ENCODE measurements at places on chromosomes 11 and 22.

DNA sequence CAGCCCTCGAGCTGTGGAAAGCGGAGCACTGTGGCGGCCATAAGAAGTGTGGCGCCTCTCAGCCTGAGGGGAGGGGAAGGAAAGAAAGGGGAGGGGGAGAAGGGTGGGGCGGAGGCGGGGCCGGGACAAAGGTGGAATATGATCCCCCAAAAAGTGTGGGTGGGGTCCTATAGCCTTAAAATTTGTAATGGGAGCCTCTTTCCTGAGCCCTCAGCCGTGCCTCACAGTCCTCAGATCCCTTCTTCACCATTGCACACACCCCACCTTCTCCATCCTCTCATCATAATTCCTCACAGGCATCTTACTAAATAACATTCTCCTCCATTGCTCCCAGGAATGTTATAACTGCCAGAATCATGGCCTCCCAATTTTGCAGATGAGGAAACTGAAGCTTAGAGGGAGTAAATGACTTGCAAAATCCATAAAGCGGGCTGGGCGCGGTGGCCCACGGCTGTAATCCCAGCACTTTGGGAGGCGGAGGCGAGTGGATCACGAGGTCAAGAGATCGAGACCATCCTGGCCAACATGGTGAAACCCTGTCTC is 600 bp upstream of the RAB6A start:
- DNase-seq = no peak

GRCh38 chr11:7021318-7021717 is 1.0 kb downstream of the NLRP14 start:
- DNase-seq = no peak

- no peak for DNase-seq
These were observed 7.2 kb downstream of the TTLL1 start for GRCh38 chr22:43081968-43082367.

DNA sequence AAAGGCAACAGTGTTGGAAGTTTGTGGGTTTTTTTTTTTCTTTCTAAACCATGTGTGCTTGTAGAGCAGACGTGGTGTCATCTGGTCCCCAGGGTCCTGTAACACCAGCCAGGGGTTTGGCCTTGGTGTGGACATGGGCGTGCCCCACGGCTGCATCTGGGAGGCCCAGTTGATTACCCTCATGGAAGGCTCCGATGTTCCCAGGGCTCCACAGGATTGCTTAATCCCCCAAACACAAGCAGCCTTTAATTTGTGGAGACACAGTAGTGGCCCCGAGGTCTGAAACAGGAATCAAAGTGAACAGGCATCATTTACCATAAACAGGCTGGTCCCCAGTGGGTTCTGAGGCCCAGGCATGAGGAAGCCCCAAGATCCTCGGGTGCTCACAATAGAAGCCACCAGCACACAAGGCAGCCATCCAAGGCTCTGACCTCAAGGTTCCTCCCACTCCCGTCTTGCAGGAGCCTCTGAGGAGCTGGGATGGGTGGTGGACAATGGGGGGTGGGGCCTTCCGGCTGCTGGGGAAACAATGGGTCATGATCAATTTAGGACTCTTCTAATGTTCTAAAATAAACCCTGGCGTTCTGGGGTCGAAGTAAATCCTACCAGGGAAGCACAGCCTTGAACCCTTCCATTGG is 115.0 kb upstream of the CD82 start:
- DNase-seq = no peak

- DNase-seq = no peak
These were observed 24.3 kb downstream of the SERPINH1 start for GRCh38 chr11:75586395-75586794.

- DNase-seq = no peak
These were observed 5.4 kb downstream of the TRABD start for GRCh38 chr22:50190941-50191741.

- no peak for DNase-seq
These were observed 30.0 kb downstream of the FSHB start for GRCh38 chr11:30260813-30261212.

- DNase-seq = no peak
These were observed 61.5 kb upstream of the EED start for GRCh38 chr11:86182976-86183584.

GRCh38 chr22:35614404-35614803 is 2.7 kb downstream of the MB start:
- no peak for DNase-seq

GRCh38 chr11:78449866-78450265 is 32.2 kb upstream of the GAB2 start:
- DNase-seq = no peak

GRCh38 chr11:65112546-65113360 is 1.1 kb downstream of the TM7SF2 start:
- DNase-seq = no peak

DNA sequence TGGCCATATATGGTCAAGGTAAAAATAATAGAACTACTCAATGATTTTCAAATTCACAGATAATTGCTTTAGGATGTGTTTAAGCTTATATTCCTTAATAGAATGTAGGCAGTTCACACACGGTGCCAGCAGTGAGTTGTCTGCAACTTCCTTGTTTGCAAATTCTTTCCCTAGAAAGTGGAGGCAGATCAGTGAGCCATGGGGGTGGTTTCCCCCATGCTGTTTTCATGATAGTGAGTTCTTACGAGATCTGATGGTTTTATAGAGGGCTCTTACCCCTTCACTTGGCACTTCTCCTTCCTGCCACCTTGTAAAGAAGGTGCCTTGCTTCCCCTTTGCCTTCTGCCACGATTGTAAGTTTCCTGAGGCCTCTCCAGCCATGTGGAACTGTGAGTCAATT is 111.8 kb upstream of the LMO1 start:
- DNase-seq = no peak

DNA sequence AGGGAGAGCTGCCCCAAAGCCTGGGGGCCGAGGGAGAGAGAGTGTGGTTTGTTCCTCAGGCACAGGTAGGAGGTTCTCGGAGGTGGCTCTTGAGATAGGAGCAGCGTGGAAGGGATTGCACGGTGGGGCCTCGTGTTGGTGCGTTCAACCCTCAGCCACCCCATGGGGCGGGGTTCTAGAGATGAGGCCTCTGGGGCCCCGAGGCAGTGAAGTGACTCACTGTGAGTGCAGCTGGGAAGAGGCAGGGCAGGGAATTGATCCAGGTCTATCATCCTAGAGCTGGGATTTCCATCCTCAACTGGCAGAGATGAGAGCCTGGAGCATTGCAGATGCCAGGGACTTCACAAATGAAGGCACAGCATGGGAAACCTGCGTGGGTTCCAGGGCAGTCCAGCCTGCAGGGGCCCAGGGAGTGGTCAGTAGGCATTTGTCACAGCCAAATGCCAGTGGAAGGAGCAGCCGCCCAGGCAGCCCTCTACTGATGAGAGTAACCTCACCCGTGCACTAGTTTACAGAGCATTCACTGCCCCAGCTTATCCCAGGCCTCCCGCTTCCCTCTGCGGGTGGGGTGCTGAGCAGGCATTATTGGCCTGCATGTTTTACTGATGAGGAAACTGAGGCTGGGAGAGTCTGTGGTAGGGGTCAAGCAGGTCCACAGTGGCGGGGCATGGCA is 5.1 kb upstream of the SMARCB1 start:
- DNase-seq = no peak

GRCh38 chr22:31241200-31241599 is 29.1 kb downstream of the LIMK2 start:
- no peak for DNase-seq

GRCh38 chr11:61417670-61418069 is 12.1 kb downstream of the CPSF7 start:
- DNase-seq = no peak

GRCh38 chr11:48008951-48009270 is 28.6 kb downstream of the PTPRJ start:
- DNase-seq = no peak

GRCh38 chr11:45658292-45658991 is 7.0 kb downstream of the CHST1 start:
- DNase-seq = peak; percentile 7

DNA sequence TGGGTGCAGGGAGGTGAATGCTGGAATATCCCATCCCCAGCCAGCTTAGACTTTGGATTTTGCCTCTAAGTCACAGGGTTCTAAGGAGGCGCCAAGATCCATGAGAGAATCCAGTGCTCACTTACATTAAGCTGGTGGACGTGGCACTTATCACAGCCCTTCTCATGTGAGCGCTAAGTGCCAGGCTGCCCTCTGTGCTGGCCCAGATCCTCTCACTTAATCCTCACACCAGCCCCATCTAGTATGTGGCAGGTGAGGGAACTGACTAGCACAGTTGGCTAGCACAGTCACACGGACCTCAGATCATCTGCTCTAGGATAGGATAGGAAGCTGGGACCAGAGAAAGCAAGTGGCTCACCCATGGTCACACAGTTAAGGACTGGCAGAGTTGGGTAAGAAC is 3.6 kb downstream of the HMOX1 start:
- no peak for DNase-seq

DNA sequence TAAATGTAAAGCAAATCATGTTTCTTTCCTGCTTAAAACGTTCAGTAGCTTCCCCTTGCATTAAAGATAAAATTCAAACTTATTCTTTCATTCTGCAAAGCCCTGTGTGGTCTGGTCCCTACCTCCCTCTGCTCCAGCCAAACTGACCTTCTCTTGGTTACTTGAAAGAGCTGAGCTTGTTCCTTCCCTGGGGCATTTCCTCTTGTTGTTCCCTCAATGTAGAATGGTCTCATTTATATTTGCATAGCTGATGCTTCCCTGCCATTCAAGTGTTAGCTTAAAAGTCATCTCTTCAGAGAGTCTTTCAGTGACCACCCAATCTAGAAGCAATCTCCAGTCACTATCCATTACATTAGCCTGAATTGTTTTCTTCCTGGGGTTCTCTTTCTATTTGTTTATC is 1618.5 kb upstream of the TENM4 start:
- no peak for DNase-seq

- DNase-seq = no peak
These were observed 3.8 kb upstream of the BUD13 start for GRCh38 chr11:116776522-116776984.

DNA sequence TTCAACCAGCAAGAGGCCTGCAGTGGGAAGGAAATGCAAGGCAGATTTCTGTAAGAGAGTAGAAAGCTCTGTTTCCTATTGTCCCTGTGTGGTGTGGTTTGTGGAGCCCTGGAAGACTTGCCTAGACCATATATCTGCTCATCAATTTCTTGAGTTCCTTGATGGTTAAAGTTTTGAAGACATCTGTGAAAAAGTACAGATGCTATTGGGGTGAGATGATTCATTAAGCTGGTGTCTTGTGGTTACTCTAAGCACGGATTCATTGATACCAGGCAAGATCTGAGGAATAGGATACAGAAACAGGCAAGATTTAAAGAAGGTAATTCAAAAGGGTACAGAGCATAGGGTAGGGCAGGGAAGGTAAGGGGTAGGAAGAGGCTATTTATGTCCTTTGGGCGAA is 275.8 kb upstream of the SESN3 start:
- DNase-seq = no peak

DNA sequence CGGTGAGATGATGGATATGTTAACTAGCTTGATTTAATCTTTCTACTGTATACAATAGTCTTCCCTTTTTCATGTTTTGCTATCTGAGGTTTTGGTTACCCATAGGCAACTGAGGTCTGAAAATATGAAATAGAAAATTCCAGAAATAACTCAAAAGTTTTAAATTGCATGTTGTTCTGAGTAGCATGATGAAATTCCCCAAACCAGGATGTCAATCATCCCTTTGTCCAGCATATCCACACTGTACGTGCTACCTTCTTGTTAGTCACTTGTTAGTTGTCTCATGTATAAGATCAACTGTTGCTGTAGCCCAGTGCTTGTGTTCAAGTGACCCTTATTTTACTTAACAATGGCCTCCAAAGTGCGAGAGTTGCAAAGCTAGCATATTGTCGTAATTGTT is 21.2 kb upstream of the OR10W1 start:
- DNase-seq = no peak

GRCh38 chr11:22702031-22702430 is 35.6 kb downstream of the GAS2 start:
- DNase-seq = no peak

DNA sequence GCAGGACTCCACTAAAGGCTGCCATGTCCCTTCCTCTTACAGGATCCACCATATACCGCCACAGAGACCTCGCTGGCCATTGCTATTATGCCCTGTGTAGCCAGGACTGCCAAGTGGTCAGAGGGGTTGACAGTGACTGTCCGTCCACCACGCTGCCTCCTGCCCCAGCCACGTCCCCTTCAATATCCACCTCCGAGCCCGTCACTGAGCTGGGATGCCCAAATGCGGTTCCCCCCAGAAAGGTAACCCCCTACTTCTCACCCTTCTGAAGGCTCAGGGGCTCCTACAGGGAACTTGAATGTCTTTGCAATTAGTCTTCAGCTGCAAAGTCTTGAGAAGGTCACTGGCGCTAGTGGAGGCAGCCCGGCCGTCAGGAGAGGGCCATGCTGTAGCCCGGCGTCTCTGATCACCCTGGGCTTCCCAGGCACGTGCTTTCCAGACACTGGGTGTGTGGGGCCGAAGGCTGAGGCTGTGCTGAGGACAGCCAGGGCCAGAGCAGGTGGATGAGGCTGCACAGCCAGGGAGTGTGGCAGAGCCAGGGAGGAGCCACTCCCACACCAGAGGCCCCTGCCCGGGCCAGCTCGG is 30.0 kb upstream of the MUC5B start:
- DNase-seq = no peak

DNA sequence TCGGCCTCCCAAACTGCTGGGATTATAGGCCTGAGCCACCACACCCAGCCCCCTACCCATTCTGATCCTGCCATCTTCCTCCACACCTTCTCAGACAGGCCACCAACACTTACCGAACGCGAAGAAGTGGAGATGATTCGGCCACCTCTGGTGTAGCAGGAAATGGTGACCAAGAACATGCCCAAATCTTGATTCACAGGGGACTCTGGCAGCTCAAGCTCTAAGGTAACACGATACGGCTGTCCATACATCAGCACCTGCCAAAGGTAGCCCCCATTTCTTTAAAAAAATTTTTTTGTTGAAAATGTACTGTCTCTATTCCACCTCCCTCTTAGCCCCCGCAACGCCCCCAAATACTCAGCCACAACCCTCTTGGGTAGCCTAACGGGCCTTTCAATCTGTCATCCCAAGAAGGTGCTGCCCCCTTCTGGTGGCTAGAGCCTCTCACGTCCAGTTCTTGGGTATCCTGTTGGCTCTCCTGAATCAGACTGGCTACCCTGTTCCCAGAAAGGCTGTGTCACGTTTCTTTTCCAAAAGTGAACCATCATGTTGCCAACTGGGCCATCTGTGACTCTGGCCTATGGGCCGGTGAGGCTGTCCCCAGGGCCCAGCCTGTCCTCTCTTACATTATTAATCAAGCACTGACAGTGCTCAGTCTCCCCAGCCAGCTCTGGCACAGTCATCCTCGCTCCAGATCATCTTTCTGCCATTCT is 5.3 kb upstream of the LRRN4CL start:
- no peak for DNase-seq

- peak; percentile 9 for DNase-seq
These were observed 1.9 kb downstream of the PIWIL3 start for GRCh38 chr22:24772493-24773220.

All from smooth muscle cell of the brain vasculature (primary cell).